GM13976 (cell line): ENCODE measurements at places on chromosomes 7 and 10.
A peak's percentile ranks its signal among the peaks of the same experiment; 100 is the strongest.

- no peak for DNase-seq
Observed at GRCh38 chr7:122633472-122633871, 65.4 kb downstream of the RNF133 start.

DNA sequence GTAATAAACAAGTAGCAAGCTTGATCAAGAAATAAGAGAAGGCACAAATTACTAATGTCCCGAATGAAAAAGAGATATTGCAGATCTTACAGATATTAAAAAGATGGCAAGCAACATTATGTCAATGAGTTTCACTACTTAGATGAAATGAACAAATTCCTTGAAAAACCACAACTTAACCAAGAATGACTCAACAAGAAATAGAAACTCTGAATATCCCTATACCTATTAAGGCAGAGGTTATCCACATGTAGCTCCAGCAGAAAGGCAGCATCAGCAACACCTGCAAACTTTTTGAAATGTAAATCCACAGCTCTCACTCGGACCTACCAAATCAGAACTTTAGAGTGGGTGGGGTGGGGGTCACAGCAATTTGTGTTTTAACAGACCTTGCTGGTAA is 33.6 kb downstream of the PDE1C start:
- DNase-seq, result no peak

GRCh38 chr10:75335983-75336382 is 65.6 kb downstream of the ZNF503 start:
- peak; percentile 44 for DNase-seq

DNA sequence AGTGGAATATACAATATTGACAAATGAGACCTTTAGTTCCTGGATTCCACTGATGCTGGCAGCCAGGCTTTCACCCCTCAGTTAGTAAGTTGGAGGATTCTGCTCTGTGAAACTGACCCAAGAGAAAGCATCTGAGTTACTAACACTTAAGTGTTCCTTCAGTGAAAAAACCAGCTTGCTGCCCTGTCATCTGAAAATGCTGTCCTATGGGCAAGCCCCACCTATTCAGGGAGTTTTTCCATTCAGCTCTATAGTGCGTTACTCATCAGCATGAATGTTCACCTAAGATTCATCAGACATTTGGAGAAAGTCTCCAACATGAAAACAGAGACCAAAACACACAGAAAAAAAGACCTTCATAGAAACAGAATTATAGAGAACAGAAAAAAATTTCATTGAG is 37.9 kb downstream of the PRPF18 start:
- DNase-seq, result no peak

GRCh38 chr7:30714129-30714528 is 31.9 kb upstream of the CRHR2 start:
- no peak for DNase-seq

GRCh38 chr10:100986623-100986951 is 710 bp downstream of the MRPL43 start:
- DNase-seq, result no peak

DNA sequence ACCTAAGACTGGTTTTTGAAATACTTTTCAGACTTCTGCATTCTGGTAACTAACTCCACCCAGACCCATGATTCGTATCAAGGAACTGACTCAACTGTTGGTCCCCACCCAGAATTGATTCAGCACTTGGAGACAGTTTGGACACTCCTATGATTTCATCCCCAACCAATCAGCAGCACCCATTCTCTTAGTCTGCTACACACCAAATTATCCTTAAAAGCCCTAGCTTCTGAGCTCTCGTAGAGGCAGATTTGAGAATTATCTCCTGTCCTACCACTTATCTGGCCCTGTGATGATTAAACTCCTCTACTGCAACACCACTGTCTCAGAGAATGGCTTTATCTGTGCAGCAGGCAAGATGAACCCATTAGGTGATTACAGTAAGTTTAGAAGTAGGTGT is 7.7 kb upstream of the GSTO1 start:
- no peak for DNase-seq

GRCh38 chr10:12412666-12413368 is 63.5 kb downstream of the CAMK1D start:
- DNase-seq, result no peak

- DNase-seq, result no peak
Observed at GRCh38 chr10:84047258-84048010, 91.9 kb upstream of the GHITM start.

DNA sequence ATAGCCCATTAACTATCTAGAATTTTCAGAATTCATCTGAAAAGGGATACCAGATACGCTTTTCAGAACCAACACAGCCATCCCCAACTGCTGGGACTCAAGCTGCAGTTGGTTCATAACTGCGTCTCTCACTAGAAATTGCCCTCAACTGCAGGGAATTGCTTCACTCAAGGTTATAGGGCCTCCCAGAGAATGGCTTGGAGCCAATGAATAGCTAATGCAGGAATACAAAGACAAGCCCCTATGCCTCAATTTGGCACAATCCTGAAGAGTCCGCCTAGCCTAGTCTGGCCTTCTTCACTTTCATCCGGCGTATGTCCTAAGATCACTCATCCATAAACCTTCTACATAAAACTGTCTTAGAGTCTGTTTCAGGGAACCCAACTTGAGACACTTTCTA is 164.0 kb downstream of the SKAP2 start:
- DNase-seq, result no peak

GRCh38 chr10:86651631-86652331 is 2.6 kb upstream of the OPN4 start:
- no peak for DNase-seq

GRCh38 chr10:124285587-124286527 is 132.9 kb downstream of the OAT start:
- peak; percentile 56 for DNase-seq

DNA sequence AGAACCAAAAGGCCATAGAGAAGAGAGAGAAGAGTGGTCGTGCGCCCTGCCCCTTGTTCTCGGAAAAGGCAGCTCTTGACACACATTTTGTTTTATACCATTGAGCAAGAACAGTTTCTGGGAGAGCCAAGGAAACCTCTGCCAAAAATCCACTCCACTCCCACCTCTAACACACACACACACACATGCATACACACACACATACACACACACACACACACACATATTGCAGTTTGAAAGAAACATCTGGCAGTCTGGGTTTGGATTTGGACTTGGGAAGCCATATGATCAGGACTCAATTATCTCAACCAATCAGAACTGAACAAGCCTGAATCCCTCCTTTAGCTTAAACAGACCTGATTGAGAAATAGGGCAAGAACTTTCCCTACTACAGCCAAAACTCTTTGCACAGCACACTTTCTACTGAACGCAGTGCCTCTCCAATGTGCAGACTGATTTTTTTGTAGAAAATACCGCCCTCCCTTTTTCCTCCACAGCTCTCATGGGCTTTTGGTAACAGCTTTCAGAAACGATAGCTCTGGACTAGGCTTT is 484.0 kb upstream of the ZWINT start:
- DNase-seq, result no peak

DNA sequence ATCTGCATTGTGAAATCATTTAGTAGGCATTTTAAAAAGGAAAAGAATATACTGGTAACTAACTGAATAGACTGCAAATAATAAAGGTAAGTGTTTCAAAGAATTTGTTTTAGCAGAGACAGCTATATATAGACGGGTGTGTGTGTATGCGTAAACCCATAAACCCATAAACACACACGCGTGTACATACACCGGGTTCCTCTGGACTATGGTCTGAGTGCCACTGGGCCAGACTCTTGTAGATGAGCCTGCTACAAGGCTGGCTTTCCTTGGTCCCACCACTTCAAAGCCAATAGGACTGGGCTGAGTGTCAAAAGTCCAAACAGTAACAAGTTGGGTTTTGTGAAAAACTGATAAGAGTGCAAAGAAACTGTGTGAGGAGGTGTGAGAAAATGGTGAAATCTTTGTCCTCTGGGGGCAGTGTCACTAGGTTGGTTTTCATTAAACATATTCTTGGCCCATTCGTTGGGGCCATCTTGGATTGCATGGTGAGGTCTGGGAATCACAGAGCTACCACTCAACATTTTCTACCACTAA is 39.8 kb downstream of the GNA12 start:
- no peak for DNase-seq

GRCh38 chr7:104240401-104240800 is 32.6 kb upstream of the ORC5 start:
- no peak for DNase-seq

DNA sequence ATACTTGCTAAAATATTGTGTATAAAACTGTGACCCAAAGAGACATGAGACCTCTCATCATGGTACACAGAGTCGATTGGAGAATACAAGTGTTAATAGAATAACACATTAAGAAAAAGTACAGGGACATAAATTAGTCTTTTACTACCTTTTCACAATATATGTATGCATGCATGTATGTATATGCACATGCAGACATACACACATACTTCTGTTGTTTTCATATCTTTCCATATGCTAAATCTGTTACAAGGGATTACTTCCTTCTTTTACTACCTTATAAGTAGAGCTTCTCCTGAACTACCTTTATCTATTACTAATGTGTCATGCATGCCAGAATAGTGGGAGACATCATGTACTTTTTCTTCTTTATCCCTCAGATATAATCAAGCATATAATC is 131.6 kb downstream of the GPR158 start:
- no peak for DNase-seq

- no peak for DNase-seq
Observed at GRCh38 chr10:62424026-62424425, 49.9 kb downstream of the ZNF365 start.

DNA sequence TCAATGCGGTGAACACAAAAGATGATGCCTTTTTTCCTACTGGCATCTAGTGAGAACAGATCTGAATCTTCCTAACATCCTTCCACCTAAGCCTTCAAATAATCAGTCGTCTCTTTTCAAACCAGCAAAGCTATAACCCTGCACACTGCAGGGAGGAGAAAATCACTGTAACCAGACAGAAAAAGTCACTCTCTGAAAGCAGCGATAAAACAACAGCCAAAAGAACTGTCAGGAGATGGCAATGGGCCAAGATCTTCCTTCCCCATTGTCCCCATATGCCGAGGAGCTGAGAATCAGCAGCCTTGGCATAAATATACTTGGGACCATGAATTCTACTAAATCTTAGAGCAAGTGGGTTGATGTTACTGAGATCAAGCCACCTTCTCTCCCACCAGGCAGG is 13.1 kb downstream of the FZD9 start:
- no peak for DNase-seq

GRCh38 chr10:85995791-85996190 is 370.8 kb downstream of the GRID1 start:
- no peak for DNase-seq

DNA sequence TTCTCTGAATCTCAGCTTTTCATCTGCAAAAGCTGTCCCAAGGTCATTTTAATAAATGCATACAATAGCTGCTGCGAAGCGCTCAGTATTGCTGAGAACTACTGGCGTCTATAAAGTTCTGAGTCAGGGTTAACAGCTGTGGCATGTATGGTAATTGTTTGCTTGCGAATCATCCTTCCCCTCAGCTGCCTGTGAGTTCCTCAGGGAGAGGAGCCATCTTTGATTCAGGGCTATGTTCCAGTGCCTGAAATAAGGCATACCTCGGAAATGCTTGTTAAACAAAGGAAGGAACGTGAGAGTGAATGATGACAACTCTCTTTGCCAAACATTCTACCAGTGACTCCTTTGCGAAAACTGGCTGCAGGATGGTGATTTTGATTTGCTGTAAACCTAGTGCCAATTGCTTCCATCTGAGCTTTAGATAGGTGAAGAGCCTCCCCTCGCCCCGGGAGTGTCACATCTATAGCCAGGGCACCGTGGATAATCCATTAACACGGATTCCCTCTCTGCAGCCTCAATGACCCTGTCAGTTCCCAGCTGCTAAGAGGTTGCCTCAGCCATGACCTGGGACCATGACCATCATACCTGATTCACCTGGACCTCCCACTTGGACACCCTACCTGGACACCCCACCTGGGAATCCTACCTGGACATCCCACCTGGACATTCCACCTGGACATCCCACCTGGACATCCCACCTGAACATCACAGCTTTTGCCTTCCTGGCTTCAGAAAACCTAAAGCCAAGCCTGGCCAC is 39.6 kb downstream of the GPRIN2 start:
- DNase-seq, result no peak

DNA sequence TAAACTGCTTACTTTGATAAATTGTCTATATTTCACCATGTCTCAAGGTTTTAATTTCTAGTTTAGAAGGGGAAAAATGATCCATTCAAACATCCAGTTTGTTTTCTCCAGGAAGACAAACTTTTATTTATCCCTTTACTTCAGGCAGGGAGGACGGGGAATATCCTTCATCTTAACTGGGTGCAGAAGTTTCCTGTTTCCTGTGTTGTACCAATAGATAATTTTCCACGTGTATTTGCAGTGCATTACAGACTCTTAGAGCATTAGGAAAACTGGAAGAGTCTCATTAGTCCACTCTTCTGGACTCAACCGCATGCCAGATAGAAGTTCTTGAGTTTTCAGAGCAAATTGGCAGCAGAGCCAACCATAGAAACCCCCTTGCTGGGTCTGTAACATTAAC is 39.4 kb upstream of the PIP4K2A start:
- no peak for DNase-seq

DNA sequence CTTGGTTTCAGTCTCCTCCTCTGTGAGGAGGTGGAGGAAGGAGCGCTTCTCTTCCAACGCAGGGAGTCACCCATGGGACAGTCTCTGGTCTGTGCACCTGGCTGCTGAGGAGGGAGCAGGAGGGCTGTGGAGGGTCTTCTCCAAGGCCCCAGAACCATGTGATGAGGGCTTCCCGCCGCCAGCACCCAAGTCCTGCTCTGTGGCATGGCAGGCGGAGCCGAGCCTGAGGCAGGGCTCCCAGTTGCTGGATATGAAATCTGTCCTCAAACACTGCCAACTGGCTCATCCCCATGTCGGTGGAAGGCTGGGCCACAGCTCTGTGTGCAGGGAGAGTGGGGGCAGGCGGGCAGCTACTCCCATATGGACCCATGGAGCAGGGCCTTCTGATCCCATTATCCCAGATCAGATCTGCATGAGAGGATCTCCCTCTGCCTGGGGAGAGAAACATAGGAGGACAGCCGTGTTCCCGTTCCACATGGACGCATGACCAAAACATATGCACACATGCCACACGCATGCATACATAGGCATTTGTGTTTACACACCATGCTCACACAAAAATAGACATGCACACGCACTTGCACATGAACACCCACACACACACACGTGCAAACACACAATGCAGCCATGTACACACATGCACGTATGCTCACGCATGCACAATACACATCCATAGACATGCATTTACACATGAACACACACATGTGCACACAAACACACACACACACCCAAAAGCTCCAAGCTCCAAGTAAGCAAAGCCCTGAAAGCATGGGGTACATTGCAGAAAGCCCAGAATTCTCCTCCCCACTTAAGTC is 38.8 kb upstream of the EN2 start:
- DNase-seq, result no peak

DNA sequence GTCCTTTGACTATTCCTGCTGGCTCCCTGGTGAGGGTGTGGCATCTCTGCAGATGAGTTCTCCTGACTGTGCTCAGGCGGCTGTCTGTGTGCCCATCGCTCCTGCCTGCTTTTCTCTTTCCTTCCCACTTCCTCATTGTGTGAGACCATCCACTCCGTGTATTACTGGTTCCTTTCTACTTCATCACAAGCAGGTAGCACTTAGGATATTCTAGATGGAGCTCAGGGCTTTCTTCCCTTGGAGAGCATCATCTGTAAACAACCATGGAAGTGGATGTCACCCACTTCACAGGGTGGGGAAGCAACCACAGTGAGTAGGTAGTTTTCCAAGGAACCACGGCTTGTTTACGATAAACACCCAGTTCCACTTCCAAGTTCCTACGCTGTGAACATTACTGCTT is 15.7 kb downstream of the DNAJB6 start:
- DNase-seq, result no peak
